ENCODE measurements at places on chromosomes 16 and 17.

DNA sequence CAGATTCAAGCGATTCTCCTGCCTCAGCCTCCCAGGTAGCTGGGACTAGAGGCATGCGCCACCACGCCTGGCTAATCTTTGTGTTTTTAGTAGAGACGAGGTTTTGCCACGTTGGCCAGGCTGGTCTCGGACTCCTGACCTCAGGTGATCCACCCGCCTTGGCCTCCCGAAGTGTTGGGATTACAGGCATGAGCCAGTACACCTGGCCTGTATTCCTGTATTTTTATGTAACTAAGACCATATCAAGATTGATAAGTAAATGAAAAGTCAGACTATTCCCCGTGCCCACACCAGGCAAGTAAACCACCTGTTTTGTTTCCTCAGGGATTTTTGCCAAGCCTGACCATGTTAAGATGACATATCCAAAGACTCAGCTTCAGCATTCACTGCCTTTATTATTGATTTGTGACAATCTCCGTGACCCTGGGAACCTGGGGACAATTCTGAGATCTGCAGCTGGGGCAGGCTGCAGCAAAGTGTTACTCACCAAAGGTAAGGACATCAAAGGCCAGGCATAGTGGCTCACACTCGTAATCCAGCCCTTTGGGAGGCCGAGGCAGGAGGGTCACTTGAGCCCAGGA, 5.6 kb downstream of the MRM3 start:
- DNase-seq: no peak

GRCh38 chr16:81003610-81004460, 2.9 kb downstream of the CMC2 start:
- DNase-seq: no peak

- DNase-seq: no peak
Measured at GRCh38 chr17:27990979-27991378, 51.5 kb upstream of the NLK start.

- no peak for DNase-seq
Measured at GRCh38 chr16:75385507-75386152, 47.7 kb downstream of the CFDP1 start.
